Right renal pelvis (tissue), 4 donors: ENCODE measurements at places on chromosomes 12 and 14. TPM values are rescaled to one million over a fixed set of nuclear protein-coding genes. Genes with fewer than 3 reads are reported as not detected.

DNA sequence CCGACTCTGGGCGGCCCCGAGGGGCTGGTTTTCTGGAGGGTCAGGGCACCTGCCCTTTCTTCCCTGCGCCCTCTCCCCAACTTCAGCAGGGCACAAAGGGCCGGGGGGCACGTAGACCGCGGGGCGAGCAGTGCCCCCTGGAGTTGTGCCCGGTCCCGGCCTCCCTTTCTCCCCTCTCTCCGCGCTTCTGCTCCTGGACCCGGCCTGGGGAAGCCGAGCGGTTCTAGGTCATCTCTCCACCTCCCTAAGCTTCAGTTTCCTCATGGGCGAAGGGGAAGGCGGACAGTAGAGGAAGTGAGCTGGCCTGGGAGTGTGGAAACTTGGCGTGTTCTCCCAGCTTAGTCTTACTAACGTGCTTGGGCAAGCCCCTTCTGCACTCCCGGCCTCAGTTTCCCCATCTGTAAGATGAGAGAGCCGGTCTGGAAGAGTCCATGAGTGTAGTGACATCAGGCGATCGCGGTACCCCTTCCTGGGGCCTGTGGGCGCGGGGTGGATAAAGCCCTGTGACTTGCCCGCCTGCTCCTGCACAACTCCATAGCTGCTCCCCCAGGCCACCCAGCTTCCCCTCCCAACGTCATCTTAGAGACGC is 158.6 kb upstream of the PARP11 start:
- DNase-seq: no peak

DNA sequence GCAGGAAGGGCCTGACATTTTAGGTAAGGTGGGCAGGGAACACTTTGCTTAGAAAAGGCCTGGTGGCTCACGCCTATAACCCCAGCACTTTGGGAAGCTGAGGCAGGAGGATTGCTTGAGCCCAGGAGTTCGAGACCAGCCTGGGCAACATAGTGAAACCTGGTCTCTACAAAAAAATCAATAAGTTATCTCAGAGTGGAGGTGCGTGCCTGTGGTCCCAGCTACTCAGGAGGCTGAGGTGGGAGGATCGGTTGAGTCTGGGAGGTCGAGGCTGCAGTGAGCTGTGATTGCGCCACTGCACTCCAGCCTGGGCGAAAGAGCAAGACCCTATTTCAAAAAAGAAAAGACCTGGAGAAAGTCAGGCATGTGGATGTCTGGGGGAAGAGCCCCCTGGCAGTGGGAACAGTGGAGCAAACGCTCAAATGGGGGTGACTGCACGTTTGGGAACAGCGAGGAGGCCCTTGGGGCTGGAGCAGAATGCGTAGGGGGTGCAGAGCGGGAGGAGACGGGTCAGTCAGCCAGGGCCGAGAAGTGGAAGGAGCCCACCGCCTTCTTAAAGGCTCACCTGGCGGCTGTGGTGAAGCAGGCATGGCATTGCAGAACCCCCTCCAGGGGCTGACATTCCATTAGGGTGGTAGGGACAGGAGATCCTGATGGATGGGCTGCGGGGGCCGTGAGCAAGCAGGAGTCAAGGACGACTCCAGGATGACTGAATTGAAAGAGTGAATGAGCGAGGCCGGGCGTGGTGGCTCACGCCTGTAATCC is 6.2 kb upstream of the KIF26A start:
- no peak for DNase-seq

DNA sequence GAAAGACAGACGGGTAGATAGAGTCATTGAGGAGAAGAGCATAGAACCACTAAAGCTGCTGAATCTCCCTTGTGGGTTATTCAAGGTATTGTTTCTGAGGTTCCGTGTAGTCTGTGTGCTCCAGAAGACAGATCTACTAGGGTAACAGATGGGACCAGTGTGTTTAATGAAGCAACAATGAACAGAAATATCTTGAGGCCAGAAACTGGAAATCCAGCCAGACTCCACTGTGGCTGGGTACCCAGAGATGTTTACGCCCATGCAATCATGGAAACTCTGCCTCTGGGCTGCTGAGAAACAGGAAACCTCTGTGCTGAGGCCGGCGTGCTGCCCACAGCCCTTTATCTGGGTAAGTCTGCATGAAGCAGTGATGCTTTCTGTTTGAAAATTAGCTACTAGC is 8.3 kb downstream of the PROX2 start:
- no peak for DNase-seq

GRCh38 chr14:46480817-46481216 is 170.8 kb downstream of the RPL10L start:
- DNase-seq: no peak

GRCh38 chr14:34387974-34388516 is 74.0 kb downstream of the SPTSSA start:
- no peak for DNase-seq

DNA sequence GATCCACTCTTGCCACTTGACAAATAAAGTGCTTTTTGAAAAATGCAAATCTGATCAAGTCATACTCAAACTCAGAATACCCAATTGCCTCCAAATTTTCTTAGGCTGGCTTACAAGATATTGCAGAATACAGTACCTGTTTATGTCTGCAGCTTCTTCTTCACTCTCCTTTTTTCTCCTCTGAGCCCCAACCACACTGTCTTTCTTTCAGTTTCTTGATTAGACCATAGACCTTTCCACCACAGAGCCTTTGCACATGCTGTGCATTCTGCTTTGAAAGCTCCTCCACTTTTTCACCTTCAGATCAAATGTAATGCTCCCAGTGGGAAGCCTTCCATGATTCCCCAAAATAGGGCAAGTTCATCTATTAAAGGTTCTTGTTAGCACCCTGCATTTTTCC is 13.9 kb upstream of the GYS2 start:
- DNase-seq: no peak

DNA sequence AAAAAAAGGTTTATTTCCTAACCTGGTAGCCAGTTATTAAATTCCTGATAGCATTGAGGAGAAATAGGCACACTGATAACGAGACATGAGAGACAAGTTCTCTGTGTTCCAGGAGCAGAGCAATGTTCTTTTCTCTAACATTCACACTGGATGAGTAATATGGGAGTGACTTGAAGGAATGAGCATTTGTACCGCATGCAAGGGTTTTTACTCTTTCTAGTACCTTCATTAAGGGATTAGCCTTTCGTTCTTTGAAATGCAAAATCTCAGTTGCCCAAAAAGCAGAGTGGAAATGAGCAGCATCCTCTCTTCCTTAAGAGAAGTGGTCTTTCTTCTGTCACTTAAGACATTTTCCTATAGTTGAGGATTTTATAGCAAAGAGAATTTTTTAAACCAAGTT is 54.7 kb downstream of the FGD4 start:
- no peak for DNase-seq

- no peak for DNase-seq
These were observed 6.7 kb downstream of the TAS2R43 start for GRCh38 chr12:11085419-11085818.

- DNase-seq: no peak
These were observed 23.8 kb upstream of the TC2N start for GRCh38 chr14:91891101-91891500.

DNA sequence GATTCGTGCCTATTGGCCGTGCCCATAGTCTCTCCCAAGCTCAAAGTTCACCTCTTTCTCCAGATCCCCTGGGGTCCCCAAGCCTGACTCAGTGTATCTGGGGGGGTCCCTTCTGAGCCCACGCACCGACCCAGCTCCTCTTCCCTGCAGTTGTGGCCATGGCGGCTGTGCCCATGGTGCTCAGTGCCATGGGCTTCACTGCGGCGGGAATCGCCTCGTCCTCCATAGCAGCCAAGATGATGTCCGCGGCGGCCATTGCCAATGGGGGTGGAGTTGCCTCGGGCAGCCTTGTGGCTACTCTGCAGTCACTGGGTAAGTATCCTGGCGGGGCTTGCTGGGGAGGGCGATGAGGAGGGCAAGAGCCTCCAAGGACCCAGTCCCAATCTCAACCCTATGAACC is 5.1 kb downstream of the IFI27 start:
- DNase-seq: no peak

DNA sequence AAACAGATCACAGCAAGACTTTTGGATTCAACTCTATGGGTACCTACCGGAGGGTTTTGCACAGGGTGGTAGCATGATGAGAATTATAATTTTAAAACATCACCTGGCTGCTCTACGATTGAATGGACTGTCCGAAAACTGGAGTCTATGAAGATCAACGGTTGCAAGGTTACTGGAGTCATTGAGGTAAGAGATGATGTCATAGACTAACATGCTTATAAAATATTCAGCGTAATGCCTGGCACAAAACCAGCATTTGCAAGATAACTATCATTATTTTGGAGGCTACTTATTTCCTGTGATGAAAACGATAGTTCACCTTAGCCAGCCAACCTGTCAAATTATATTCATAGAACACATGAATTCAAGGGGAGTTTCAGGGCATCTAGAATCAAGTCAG is 580.6 kb upstream of the TBX3 start:
- no peak for DNase-seq

DNA sequence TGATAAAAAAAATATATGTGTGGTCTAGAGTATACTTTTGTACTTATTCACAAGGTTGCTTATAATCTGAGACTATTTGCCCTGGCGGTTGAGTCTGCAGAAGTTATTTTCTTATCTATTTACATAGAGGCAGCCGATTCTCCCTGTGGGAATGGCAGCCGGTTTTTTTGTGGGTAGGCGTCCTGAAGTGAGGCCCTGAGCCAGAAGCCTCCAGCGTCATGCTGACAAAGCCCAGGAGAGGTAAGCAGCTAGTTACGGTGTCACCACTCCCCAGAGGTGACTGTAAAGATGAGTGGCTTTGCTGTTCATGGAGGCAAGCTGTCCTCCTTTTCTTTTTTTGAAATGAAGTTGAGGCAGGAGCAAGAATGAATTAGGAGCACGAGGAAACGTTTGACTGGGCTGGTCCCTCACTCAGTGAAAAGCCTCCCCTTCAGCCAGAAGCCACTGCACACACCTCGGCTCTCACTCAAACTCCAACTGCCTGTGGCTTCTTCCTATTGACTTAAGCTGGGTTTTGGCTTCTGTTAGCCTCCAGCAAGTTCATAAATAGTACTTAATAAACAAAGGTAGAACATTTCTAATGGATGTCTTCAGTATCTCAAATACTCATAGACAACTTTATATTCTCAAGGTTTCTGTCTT is 21.5 kb downstream of the PAX9 start:
- no peak for DNase-seq

Gene ASB2
- 0.58 TPM for polyA plus RNA-seq

Gene CD163
- polyA plus RNA-seq: 11.4 TPM

Gene CNTN1
- 49.4 TPM for polyA plus RNA-seq

Gene ALDH1L2
- 1.00 TPM for polyA plus RNA-seq

Gene CACNA2D4
- 1.9 TPM for polyA plus RNA-seq

Gene SPIC
- polyA plus RNA-seq: 0.04 TPM
